NB4 (cell line): ENCODE measurements at places on chromosomes 5 and 9.
A peak's percentile ranks its signal among the peaks of the same experiment; 100 is the strongest.

- no peak for DNase-seq
Observed at GRCh38 chr9:125457357-125457756, 195.7 kb downstream of the GAPVD1 start.

- no peak for DNase-seq
Observed at GRCh38 chr9:24816006-24816405, 270.3 kb upstream of the IZUMO3 start.

GRCh38 chr5:43315263-43315662 is 2.1 kb upstream of the HMGCS1 start:
- DNase-seq = no peak

GRCh38 chr5:135535420-135535819 is 344 bp downstream of the NEUROG1 start:
- DNase-seq = no peak

DNA sequence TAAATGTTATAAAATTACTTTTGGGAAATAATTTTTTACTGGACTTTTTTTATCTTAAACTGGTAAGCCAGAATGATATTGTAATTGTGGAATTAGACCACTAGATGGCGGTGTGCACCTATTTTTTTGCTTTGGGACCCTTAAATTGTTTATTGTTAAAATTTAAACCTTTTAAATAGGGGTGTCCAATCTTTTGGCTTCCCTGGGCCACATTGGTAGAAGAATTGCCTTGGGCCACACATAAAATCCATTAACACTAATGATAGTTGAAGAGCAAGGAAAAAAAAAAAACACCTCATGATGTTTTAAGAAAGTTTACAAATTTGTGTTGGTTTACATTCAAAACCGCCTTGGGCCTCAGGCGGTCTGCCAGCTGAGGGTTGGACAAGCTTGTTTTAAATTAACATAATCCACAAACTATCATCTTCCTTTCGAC is 28.4 kb upstream of the GADD45G start:
- peak; percentile 59 for DNase-seq

- no peak for DNase-seq
Observed at GRCh38 chr9:70012569-70012968, 31.1 kb upstream of the MAMDC2 start.
